ENCODE measurements at places on chromosomes 13 and 19.

DNA sequence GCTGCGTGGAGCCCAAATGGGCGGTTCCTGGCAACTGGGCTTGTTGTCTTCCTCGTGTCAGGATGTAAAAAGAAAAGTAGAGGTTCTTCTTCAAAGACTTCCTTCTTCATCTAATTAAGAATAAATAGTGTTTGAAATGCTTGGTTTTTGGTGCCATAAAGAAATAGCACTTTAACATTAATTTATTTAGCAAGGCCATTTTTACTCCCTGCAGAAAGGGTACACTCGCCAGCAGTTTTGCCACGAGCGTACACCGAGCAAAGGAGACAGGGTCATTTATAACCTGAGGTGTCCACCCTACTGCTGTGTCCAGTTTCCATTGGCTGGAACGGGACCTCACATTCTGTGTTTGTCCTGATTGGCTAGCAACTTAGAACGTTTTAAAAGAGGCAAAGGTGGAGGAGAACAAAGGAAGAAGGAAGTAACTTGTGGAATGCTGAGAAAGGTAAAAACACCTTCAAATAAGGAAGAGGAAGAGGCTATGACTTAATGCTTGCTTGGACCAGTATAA, 21.8 kb upstream of the OR10H1 start:
- peak; percentile 96 for DNase-seq

- DNase-seq, result no peak
Measured at GRCh38 chr19:55493645-55494171, 5.5 kb downstream of the SSC5D start.

GRCh38 chr13:101520672-101521071, 68.2 kb downstream of the ITGBL1 start:
- peak; percentile 77 for DNase-seq

DNA sequence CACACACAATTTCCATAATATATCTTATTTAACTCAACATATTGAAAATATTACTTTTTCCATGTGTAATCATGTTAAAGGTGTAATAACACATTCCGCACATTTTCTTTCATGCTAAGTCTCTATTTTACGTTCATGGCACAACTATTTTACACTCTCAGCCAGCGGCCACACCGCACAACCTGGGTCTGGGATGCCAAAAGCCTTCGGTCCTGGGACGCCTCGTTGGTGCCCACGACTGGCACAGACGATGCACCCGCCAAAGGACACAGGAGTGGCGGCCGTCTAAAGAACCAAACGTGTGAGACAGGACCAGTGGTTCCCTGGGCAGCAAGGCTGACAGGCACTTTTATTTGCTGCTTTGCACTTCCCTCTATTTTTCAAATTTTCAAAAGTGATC, 10.0 kb upstream of the PROZ start:
- no peak for DNase-seq
